ENCODE measurements at places on chromosomes 5 and 9. TPM values are rescaled to one million over a fixed set of nuclear protein-coding genes. Genes with fewer than 3 reads are reported as not detected.

DNA sequence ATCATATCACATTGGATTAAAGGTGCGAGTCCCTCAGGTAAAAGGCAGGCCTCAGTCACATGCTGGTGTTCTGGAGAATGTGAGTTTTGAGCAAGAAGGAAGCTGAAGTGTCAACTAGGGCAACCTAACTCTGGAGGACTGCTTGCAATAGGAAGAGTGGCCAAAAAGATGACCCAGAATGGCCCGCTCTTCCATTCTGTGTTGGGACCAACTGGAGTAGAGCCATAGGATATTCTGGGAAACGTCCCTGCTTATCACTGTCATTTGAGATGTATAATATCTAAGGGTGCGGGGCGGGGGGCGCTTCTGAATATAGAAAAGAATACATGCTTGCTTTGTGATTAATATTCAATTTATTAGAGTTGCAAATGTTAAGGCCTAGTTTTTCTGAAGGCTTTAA, 7.1 kb upstream of the TRIM7 start:
- no peak for DNase-seq

GRCh38 chr5:147763791-147764525, 18.6 kb downstream of the JAKMIP2 start:
- DNase-seq: no peak

- DNase-seq: no peak
Observed at GRCh38 chr5:19169426-19169825, 818.6 kb downstream of the CDH18 start.

DNA sequence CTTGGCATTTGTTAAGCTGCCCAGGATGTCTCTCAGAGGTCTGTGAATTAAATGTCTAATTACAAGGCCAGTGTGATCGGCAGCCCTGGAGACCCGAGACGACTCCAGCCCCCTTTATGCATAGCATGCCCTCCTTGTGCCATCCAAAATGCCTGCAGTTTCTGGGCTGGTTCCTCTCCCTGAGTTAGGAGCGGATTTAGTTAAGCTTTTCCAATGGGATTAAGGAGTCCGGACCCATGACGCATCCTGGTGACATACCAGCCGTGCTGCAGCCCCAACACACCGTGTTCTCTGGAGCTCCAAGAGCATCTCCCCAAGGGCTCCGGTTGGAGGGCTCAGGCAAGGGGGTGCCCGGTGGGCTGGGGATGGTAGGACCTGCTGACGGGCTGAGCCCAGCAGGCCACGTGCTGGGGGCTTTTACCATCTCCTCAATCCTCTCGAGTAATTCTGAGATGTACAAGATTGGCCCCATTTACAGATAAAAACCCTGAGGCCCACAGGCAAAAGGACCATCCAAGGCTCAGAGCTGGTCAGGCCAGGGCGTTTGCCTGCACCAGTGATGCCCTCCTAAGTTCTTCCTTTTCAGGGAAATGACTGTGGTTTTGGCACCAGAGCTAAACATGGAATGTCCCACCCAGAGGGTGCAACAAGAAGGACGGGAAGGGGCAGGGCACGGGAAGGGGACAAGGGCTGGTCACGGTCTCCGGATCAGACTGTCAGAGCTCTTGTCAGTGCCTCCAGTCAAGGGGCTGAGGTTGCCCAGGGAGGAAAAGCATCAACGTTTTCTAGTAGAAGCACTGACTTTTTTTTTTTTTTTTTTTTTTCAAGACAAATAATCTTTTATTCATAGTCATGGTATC, 82.6 kb upstream of the PHYKPL start:
- no peak for DNase-seq

- no peak for DNase-seq
Observed at GRCh38 chr5:141753971-141754713, 72.1 kb upstream of the ARAP3 start.

- no peak for DNase-seq
Observed at GRCh38 chr5:61051267-61051666, 106.3 kb downstream of the NDUFAF2 start.

- DNase-seq: no peak
Observed at GRCh38 chr5:136023958-136024541, 4.7 kb upstream of the TGFBI start.

The GCNT4 gene
- polyA plus RNA-seq: 13.3 TPM

DNA sequence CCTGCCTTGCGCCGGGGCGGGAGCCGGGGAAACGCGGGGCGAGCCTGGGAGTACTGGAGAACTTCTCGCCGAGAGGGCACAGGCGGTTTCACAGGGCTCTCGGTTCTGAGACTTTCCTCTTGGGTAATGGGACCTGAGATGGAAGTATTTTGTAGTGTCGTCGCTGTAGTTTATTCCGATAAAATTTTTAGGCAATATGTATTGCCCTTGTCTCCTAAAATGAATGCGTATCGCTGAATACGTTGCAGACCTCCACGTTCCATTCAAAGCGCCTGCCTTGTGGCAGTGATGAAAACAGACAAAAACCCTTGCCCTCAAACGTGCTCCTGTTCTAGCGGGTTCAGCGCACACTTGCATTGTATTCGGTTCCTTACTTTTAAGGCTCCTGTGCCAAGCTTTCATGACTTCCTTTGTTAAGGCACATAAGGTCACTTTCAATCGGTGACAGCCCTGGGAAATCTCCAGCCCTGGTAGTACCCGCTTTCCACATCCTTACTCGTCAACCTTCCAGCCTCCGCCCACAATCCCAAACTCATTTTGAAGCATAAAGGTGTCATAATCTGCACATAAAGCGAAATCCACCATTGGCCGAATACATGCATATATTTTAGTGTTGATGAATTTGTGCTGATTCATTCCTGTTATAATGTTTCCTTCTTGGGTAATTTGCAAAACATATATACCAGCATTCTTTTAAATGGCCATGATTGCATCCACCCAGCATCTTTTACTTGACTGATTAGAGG, 694 bp downstream of the RMI1 start:
- no peak for DNase-seq

The XRCC4 gene
- polyA plus RNA-seq: 14.5 TPM

The FBXL17 gene
- polyA plus RNA-seq: 33.5 TPM

The PRSS3 gene
- polyA plus RNA-seq: 2.6 TPM

The CCDC69 gene
- 5.2 TPM for polyA plus RNA-seq

DNA sequence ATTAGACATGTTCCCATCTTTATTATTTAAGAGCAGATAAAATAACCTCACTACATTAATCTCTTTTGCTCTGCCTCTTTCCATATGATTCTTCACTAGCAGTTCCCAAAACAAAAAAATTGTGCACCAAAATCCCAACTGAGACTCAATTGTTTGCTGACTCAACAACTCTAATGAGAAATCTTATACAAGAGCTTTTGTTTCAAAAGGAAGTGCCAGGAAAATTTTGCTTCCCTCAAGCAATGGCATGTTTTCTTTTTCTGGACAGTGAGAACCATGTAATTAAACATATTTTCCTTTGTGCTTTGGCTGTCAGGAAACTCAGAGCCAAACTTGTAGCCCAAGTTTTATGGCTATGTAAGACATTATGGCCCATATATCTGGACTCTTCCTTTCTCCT, 62.0 kb downstream of the TMC1 start:
- no peak for DNase-seq

DNA sequence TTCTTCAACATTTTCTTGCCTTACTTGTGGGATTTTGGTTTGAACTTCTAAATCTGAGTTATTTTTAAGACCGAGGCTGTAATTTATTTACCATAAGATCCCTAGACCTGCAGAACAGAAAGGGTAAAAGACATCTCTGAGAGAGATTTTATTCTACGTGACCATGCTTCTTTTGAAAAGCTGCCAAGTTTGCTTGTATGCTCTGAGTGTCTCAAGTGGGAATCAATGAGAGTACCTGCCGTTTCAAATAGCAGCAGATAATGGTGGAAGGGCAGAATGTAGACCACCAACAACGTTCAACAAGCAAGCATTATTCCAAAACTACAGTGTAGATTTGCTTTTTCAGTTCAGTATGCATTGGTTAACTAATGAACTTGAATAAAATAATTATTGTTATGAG, 108.6 kb upstream of the MINAR2 start:
- no peak for DNase-seq

GRCh38 chr9:36865731-36866635, 168.1 kb downstream of the PAX5 start:
- no peak for DNase-seq

The NMUR2 gene
- polyA plus RNA-seq: 0.19 TPM

GRCh38 chr9:70013598-70014196, 30.0 kb upstream of the MAMDC2 start:
- no peak for DNase-seq

- no peak for DNase-seq
Observed at GRCh38 chr5:132782101-132782500, 5.1 kb upstream of the SEPTIN8 start.

- no peak for DNase-seq
Observed at GRCh38 chr9:126119731-126120130, 206.9 kb upstream of the MVB12B start.

The IL3 gene
- polyA plus RNA-seq: not detected

- no peak for DNase-seq
Observed at GRCh38 chr9:69970001-69970533, 73.6 kb upstream of the MAMDC2 start.

DNA sequence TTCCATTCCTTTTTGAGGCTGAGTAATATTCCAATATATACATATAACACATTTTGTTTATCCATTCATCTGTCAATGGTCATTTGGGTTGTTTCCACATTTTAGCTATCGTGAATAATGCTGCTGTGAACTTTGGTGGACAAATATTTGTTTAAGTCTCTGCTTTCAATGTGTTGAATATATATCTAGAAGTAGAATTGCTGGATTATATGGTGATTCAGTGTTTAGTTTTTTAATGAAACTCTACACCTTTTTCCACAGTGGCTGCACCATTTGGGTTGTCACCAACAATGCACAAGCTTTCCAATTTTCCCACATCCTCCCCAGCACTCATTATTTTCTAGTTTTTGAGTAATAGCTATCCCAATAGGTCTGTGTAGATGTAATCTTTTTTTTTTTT, 69.5 kb downstream of the ACTBL2 start:
- DNase-seq: no peak

The MYOT gene
- polyA plus RNA-seq: 1.5 TPM

The FOXI1 gene
- 7.8 TPM for polyA plus RNA-seq

DNA sequence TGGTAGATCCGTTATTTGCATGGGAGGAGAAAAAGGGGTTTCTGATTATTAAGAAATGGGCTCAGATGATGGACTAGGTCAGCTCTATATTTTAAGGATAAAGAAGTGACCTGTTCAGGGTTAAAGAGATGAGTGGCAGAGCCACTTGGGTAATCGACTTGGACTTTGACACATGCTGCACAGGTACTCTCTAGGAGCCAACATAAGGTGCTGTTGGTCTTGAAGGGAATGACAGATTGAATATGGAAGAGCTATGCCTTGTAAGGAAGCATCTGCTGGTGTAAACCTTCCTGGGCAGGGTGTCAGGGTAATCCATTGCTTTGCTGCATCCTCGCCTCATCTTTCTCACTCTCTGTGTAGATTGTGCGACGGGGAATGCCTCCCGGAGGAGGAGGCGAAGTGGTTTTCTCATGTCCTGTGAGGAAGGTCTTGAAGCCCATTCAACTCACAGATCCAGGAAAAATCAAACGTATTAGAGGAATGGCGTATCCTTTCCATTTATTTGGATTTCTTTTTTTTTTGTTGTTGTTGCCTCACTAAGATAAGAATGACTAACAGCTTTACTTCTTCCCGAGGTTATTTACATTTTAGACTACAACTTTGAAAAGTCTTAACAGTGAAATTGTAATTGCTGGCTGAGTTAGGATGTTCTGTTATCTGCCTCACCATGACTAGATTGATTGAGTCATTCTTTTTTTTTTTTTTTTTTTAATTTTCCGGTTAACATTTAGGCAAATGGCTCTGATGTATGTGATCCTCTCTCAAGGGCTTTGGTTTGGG, 41.2 kb downstream of the RCL1 start:
- DNase-seq: no peak

DNA sequence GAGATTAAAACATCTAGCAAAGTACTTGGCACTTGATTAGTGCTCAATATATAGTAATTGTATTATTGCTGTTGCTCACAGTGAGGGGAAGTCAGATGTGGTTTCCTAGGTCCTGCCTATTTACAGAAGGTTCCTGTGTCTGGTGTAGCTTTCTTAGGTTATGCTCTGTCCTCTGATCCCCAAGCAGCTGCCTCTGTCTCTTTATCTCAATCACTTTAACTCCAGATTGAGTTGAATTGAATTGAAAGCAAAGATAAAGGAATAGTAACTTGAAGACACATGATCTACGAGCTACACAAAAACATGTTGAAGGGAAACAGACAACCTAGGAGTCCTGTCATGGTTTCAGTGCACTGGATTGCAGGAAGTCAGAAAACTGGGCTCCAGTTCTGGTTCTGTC, 113.9 kb upstream of the ADAMTSL1 start:
- DNase-seq: no peak

The LAMC3 gene
- 18.1 TPM for polyA plus RNA-seq

The C9 gene
- 0.50 TPM for polyA plus RNA-seq

GRCh38 chr5:168756453-168757391, 177.6 kb upstream of the PANK3 start:
- DNase-seq: no peak

- no peak for DNase-seq
Observed at GRCh38 chr5:58056546-58056945, 403.3 kb downstream of the PLK2 start.

DNA sequence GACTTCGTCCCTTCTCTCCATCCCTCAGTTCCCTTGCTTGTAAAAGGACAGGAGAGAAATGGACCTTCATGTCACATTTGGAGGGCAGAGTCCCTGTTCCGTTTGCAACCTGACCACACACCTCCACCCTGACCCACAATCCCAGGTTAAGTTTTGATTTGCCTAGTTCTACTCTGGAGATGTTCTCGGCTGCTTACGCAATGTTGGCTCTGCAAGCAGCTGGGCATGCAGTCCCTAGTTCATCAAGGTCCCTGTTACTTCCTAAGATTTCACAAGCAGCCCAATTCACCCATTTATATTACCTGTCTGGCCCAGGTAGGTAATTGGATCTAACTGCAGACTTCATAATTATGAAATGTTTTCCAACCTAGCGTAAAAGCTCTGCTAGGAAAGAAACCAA, 28.8 kb downstream of the SLIT3 start:
- DNase-seq: no peak

- DNase-seq: no peak
Observed at GRCh38 chr5:6261668-6262067, 116.7 kb downstream of the MED10 start.

DNA sequence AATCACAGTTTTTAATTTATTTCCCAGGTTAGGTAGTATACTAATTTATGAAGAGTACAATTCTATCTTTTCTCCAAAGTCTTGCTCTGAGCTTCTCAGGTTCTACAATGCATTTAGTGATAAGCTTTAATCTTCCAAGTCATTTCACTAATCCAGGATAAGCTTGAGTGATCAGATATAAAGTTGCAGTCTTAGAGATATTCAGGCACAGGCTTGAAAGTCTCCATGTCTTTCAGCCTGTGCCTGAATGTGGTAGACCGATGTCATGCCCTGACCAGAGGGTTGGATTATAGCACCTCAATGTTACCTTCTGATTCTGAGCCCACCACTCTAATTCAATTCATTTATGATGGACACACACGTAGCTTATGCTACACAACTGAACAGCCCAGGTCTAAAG, 3.2 kb downstream of the CRHBP start:
- DNase-seq: no peak

The STPG3 gene
- polyA plus RNA-seq: 1.1 TPM

The INSL4 gene
- not detected for polyA plus RNA-seq

- no peak for DNase-seq
Observed at GRCh38 chr9:79266986-79267385, 304.8 kb upstream of the TLE4 start.
